ENCODE measurements at places on chromosomes 11 and 22.

GRCh38 chr22:31969789-31970489 is 25.6 kb downstream of the YWHAH start:
- peak; percentile 21 for DNase-seq

DNA sequence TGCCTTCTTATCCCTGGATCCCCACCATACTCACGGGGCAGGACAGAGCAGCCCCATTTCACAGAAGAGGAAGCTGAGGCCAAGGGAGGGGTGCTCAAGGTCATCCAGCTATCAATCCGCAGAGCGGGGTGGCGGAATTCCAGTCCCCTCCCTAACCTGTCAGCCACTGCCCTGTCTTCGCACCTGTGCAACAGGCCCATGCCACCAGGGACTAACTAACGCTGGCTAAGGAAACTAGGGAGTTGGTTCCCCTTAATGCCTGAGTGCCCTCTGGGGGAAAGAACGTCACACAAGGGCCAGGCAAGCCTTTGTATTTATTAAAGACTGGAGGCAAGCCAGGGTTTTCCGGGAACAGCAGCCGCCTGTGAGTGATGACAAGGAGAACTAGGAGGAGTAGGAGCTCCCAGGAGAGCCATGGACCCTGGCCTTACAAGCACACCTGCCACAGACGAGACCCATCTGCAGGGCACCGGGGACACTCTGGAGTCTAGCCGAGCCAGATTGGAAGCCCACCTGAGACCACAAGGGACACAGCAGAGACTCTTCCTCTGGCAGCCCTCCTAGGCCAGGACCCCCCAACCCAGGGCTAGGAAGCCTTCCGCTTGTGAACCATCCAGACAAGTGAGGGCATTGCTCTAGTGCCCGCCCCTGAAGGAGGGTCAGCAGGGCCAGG is 64.4 kb downstream of the MYH9 start:
- peak; percentile 18 for DNase-seq

- DNase-seq, result no peak
These were observed 48.9 kb upstream of the TBCEL start for GRCh38 chr11:120974965-120975364.

GRCh38 chr22:23790819-23791737 is 4.3 kb downstream of the SMARCB1 start:
- no peak for DNase-seq

- no peak for DNase-seq
These were observed 46.4 kb downstream of the PAX6 start for GRCh38 chr11:31764766-31765165.

DNA sequence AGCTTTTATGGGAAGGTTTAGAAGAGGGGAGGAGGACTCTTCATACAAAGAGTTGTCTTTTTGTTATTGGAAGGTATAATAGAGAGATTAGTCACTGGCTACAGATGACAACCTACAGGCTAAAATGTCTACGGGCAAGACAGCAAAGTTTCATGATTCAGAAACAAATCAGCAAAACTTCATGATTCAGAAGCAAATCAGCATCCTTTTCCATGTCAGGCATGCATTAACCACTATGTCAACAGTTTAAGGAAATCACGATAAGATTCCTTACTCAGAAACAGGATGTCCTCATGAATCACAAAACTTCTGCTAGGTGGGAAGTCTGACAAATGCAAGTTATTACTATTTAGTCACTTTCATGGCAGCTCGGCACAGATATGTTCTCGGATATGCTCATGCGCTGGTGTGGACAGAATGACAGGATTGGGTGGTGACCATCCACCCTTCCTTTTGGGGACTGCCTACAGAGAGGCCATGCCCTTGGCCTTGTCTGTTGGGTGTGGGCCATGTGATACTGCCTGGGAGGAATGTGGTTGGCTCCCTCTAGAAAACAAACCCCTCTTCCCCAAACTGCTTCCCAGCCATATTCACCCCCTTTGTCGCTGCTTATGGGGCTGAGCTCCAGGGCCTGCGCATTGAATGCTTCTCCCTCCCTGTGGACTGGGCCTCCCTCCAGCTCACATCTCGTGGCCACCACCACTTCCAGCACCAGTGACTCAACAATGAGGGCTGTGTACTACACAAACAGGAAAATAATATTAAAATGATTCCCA is 10.1 kb downstream of the C11orf91 start:
- DNase-seq, result no peak

GRCh38 chr11:110156503-110156902 is 63.3 kb downstream of the ZC3H12C start:
- no peak for DNase-seq

GRCh38 chr11:33942954-33943353 is 51.1 kb upstream of the LMO2 start:
- DNase-seq, result no peak

Measured in NCI-H1694 (cell line).